ENCODE measurements at places on chromosomes 3 and 15.

- no peak for DNase-seq
Measured at GRCh38 chr3:151268267-151269235, 9.8 kb downstream of the P2RY14 start.

- no peak for DNase-seq
Measured at GRCh38 chr3:58751882-58752567, 85.5 kb upstream of the FAM3D start.

GRCh38 chr3:152622811-152623167, 212.1 kb upstream of the P2RY1 start:
- DNase-seq: no peak

DNA sequence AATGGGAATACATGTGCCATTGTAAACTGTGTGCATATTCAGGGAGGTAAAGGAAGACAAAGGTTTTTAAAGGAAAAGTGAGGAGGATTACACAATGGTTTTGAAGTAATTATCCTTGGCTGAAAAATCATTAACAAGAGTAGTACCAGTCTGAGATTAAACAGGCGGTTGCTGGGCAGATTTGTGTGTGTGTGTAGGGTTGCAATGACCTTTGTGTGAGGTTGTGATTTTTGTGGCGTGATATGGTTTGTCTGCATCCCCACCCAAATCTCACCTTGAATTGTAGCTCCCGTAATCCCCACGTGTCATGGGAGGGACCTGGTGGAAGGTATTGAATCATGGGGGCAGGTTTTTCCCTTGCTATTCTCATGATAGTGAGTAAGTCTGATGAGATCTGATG, 7.0 kb downstream of the DLEC1 start:
- no peak for DNase-seq

DNA sequence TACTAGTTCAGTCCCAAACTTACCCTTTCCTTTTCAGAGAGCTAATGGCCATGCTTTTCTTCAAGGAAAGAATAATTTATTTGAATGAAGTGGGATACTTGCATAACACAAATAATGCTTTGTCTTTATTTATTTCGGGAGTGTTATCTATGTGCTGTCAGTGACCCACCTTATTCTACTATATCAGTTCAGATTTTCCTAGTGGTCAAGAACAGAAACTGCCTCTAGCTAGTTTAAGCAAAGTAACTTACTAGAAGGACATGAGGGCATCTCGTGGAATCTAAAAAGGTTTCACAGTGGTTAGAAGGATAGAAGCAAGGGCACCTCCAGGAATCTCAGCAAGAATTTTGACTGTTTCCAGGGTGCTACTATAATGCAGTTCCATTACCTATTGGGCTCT, 3.8 kb upstream of the TIMMDC1 start:
- no peak for DNase-seq

GRCh38 chr3:196585044-196585757, 16.7 kb downstream of the FBXO45 start:
- no peak for DNase-seq

GRCh38 chr15:88623061-88623460, 1.9 kb downstream of the AEN start:
- no peak for DNase-seq

DNA sequence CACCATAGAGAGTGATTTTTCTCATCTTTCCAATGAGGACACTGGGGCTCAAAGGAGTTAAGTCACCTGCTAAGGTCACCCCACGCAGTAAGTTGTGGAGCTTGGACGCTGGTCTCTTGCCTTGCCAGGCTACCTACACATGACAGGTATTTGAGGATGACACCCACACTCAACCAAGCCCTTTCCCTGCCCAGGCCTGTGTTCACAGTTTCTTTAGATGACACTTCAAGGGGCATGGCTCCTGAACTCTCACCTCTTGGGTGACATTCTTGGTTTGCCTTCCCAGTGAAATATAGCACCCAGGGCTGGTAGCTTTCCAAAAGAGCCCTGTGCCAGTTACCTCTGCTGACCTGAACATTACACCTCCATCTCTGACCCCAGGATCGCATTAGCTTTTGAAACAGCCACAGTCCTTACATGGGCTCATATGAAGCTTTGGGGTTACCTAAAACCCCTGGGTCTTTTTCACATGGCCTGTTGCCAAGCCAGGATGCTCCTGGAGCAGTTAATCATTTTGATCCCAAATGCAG, 148.0 kb downstream of the RPLP1 start:
- DNase-seq: no peak

DNA sequence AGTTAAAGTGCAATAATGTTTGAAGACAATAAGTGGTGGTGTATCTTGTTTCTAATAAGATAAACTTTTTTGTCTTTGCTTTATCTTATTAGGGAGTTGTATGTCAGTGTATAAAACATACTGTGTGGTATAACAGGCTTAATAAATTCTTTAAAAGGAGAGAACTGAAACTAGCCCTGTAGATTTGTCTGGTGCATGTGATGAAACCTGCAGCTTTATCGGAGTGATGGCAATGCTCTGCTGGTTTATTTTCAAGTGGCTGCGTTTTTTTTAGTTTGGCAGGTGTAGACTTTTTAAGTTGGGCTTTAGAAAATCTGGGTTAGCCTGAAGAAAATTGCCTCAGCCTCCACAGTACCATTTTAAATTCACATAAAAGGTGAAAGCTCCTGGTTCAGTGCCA, 2.7 kb downstream of the RPL15 start:
- no peak for DNase-seq

GRCh38 chr15:100692246-100692645, 89.9 kb downstream of the ASB7 start:
- DNase-seq: no peak

GRCh38 chr15:67850336-67850735, 10.5 kb upstream of the RNU6-1 start:
- DNase-seq: no peak

DNA sequence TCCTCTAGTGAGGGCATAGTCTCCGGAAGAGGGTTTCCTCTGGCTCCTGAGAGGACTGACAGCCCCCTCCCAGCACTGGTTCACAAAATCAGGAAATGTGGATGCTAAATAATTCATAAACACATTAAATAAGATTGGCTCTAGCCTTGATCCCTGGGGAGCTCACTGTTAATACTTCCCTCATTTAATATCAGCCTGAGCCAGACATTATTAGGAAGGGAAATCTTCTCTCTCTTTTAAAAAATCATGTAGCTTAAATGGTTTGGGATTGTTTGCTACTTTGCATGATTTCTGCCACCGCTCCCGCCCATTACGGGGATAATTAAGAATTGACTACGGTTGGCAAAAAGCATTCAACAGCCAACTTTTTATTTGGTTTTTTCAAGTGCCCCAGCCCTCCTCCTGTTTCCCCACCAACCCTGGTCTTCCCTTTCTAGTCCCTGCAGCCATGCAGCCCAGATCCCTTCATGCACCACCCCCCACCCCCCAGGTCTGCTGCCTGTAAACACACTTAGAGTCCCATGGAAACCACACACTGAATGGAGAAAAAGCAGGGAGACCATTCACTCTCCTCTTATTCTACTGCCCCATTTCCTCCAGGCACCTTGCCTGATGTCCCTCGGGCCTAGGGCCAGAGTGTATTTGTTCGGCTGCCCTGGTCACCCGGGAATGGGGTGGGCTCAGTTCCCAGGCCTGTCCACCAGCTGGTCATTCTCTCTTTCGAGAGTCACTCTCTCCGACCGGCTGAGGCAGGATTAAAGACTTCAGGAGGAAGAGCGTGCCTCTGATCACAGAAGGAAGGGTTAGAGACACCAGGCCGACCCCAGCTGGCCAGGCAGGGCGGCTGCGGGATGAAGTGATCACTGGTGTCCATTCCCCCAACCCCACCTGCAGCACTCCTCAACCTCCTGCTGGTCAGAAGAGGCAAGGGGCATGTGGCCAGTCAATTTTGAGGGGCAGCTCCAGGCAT, 45.1 kb downstream of the SEMA5B start:
- no peak for DNase-seq

- no peak for DNase-seq
Measured at GRCh38 chr3:136149667-136150066, 46.5 kb downstream of the MSL2 start.

GRCh38 chr3:174937478-174937877, 78.3 kb downstream of the NAALADL2 start:
- no peak for DNase-seq

DNA sequence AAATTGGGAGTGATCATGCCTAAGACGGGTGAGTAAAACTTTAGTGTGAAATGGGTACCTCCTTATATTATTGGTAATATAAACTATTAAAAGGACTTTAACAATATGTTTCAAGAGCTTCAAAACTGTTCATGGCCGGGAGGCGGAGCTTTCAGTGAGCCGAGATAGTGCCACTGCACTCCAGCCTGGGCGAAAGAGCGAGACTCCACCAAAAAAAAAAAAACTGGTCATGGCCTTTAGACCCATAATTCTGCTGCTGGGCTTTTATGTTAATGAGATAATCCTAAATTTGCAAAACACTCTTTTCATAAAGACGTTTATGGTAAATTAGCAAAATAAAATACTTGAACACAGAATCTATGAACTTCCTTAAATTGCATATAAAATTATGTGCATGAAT, 22.8 kb downstream of the TRPC1 start:
- no peak for DNase-seq

DNA sequence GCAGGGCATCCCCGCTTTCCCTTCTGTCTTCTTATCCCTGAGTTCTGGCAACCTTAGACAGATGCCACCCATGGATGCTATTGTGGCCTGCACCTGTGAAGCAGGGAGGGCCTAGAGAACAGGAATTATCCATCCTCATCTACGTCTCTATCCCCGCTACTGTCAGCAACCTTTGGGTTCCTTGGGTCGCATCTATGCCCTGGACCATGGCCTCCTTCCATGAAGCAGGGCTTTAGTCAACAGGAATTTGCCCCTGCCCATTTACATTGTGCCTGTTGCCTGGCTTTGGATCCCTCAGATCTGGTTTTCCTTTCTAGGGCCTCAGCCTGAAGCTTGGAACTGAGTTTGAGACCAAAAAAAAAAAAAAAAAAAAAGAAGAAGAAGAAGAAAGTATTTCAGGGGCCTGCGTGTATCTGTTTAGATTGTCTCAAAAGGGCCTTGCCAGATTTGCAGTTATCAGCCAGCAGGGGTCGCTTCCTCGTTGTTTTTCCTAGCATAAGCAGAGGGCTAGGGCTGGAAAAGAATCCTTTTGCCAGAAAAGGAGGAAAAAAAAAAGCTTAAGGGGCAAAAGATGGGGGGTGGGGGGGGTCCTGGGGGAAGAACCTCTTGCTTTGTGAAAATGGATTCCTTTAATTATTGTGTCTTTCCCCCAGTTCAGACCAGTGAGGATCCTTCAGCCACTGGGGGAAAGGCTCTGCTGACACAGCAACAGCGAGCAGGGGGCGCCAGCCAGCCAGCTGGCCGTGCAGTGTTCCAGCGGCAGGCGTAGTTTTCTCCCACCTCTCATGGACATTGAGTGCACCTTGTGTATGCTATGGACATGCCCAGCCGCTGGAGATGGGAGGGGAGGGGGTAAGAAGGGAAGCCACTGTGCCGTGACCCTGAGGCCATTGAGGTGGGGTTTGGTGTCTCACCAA, 65.7 kb upstream of the ALDH1L1 start:
- no peak for DNase-seq

- no peak for DNase-seq
Measured at GRCh38 chr3:177196456-177197040, 734 bp downstream of the TBL1XR1 start.

DNA sequence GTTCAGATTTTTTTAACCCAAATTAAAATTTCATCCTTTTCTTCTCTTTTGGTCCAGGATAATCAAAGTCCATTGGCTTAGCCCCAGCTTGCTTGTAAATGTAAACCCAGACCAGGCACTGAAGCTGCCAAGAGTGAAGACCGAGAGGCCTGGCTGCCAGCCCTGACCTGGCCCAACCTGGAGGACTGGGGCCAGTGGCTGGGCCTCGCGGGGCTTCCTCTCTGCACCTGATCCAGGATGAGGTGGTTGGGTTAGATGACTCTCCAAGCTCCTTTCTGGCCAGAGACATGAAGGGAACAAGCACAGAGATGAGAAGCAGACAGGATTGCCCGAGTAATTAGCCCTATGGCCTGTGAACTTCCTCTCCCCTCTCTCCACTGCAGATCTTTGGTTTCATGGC, 50.6 kb downstream of the CMTM6 start:
- no peak for DNase-seq

GRCh38 chr3:17190353-17191078, 305.8 kb downstream of the PLCL2 start:
- DNase-seq: no peak

DNA sequence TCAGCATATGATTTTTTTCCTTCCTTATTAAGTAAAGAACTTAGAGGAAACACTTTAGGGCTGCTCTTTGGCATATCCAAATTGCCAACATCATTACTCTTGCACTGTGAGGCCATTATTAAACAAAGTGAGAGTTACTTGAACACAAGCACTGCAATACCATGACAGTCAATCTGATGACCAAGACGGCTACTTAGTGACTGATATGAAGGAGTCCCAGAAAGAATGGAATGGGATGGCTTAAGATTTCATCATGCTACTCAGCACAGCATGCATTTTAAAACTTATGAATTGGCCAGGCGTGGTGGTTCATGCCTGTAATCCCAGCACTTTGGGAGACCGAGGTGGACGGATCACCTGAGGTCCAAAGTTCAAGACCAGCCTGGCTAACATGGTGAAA, 55.2 kb downstream of the FAM98B start:
- DNase-seq: no peak

- DNase-seq: peak; percentile 73
Measured at GRCh38 chr3:170585937-170586310, at the start of gene SLC7A14. Gene SLC7A14 (minus strand): TSS chr3:170586075. CDS start chr3:170526936, 59,139 bp downstream.

- DNase-seq: no peak
Measured at GRCh38 chr3:194675680-194676079, 3.7 kb upstream of the LSG1 start.

- no peak for DNase-seq
Measured at GRCh38 chr3:143830063-143830462, 18.2 kb downstream of the SLC9A9 start.

GRCh38 chr15:77825546-77825945, 192.8 kb upstream of the LINGO1 start:
- no peak for DNase-seq

DNA sequence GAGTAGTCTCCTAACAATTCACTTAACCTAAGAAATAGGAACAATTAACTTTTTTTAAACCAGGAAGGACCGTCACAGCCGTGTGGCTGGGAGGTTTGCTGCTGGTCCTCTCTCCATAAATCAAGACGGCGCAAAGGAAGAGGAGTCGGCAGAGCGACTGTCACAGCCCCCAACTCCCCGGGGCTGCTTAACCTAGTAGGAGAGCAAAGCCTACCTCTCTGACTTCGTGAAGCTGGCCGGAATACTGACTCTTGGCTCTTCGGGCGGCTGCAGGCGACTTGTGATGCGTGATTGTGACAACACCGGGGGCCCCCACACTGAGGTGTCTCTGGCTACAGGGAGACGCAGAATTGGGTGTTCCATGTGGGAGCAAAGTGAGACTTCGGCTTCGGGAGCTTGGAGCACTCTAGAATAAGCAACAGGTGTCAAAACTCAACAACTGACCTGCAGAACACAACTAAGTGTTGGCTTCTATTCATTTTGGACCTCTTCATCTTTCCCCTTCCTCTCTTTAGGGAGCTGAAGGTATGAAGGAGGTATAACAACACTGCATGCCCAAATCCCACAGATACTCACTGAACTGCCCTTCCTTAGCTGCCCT, 151.1 kb downstream of the OSBPL10 start:
- no peak for DNase-seq

GRCh38 chr3:16173283-16174025, 1.0 kb upstream of the GALNT15 start:
- DNase-seq: no peak

GRCh38 chr3:100169201-100169920, 55.1 kb upstream of the FILIP1L start:
- no peak for DNase-seq

GRCh38 chr15:65659502-65660052, 37.8 kb downstream of the SLC24A1 start:
- no peak for DNase-seq

All from NCI-H510A (cell line).